ENCODE measurements at places on chromosomes 7 and 10. TPM values are rescaled to one million over a fixed set of nuclear protein-coding genes. Genes with fewer than 3 reads are reported as not detected.

PRKCQ gene
- total RNA-seq = 6.1 TPM

STYXL1 gene
- total RNA-seq = 48.5 TPM

SYNPO2L gene
- total RNA-seq = 0.07 TPM

ITGB8 gene
- total RNA-seq = 37.2 TPM

TRPV6 gene
- total RNA-seq = 5.7 TPM

ANKRD1 gene
- total RNA-seq = 61.8 TPM

PGAM2 gene
- 2.5 TPM for total RNA-seq

MBLAC1 gene
- 1.6 TPM for total RNA-seq

FFAR4 gene
- 0.13 TPM for total RNA-seq

OTUD1 gene
- total RNA-seq = 11.9 TPM

C10orf120 gene
- total RNA-seq = not detected

HMX2 gene
- not detected for total RNA-seq

RHBDD2 gene
- total RNA-seq = 62.9 TPM

SYT15B gene
- total RNA-seq = 0.36 TPM

INPP5F gene
- total RNA-seq = 46.1 TPM

CAMK2G gene
- total RNA-seq = 20.8 TPM

MACROH2A2 gene
- 143 TPM for total RNA-seq

CPA2 gene
- total RNA-seq = 85.0 TPM

CCDC136 gene
- total RNA-seq = 74.2 TPM

FXYD4 gene
- total RNA-seq = not detected

AGBL3 gene
- 8.8 TPM for total RNA-seq

COL17A1 gene
- total RNA-seq = 0.86 TPM

ZC3HAV1L gene
- total RNA-seq = 16.5 TPM

CYP3A7 gene
- not detected for total RNA-seq

KCTD7 gene
- total RNA-seq = 8.5 TPM

NUTM2E gene
- total RNA-seq = 0.40 TPM

EFCAB10 gene
- total RNA-seq = 0.53 TPM

TMEM176B gene
- 8.9 TPM for total RNA-seq

HMX3 gene
- not detected for total RNA-seq

ZNF248 gene
- 12.9 TPM for total RNA-seq

TACC2 gene
- total RNA-seq = 58.1 TPM

SPDYE11 gene
- total RNA-seq = 0.22 TPM

STAG3 gene
- 2.4 TPM for total RNA-seq

GPR15LG gene
- total RNA-seq = not detected

PDE6C gene
- not detected for total RNA-seq

VPS37D gene
- total RNA-seq = 15.6 TPM

TMEM236 gene
- 0.07 TPM for total RNA-seq

AEBP1 gene
- 52.2 TPM for total RNA-seq

Measured in progenitor cell of endocrine pancreas (in vitro differentiated cells).